ENCODE measurements at places on chromosomes 7 and 10.

- peak; percentile 32 for DNase-seq
Measured at GRCh38 chr10:35089611-35090161, 455 bp downstream of the CUL2 start.

DNA sequence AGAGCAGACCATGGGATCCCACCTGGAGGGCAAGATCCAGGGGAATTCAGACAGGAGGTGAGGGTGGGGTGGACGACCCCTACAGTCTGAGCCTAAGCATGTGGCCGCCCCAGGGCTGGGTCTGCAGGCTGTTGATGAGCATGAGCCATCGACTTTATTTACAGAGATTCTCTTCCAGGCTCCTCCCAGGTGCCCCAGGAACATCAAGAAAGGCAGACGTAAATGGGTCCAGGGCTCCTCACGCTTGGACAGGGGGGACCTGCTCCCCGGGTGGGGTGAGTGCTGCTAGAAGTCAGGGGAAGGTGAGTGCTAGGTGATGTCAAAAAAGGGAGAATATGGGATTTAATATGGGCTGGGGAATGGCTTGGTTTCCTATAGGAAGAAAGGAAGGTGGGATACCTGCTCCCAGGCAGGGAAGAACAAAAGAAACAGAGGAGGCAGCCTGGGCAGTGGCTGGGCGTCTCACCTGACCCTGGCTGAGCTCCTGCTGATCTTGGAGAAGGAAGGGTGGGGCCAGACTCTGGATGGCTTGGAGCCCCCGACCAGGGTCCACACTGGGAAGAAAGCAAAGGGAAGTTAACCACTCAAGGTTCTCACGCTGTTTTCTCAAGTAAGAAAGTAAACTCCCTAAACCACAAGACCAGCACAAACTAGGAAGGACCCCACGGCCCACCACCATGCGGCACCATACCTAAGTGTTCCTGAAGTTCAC, 162.1 kb upstream of the SHH start:
- no peak for DNase-seq

- no peak for DNase-seq
Measured at GRCh38 chr10:113007821-113008220, 57.8 kb downstream of the TCF7L2 start.

- DNase-seq = no peak
Measured at GRCh38 chr7:117132321-117133120, 179.2 kb downstream of the ST7 start.

DNA sequence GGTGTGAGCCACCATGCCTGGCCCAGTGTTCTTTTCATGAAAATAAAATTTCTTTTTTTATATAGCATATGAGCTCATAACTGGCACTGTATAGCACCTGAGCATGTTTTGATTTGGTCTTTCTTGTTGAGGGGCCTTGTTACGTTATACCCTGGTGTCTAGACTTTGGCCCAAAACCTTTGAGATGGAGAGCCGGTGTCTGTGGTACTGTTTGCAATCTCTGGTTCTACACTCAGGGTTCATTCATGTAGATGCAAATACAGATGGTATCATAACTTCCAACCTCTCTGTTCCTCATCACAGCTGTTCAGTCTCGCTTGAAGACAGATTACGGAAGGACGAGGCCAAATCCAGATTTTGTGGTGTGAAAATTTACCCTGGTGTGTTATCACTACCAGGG, at the start of gene TAS2R5:
Gene TAS2R5, plus strand, starts transcription at position 301 of the 400 bp plus-strand sequence. CDS start 145 bp downstream, outside the sequence.
- DNase-seq = no peak
